Left kidney (tissue), 8 donors: ENCODE measurements at places on chromosomes 4 and X. TPM values are rescaled to one million over a fixed set of nuclear protein-coding genes. Genes with fewer than 3 reads are reported as not detected.

- DNase-seq, result no peak
These were observed 53.7 kb upstream of the SLC39A8 start for GRCh38 chr4:102399021-102399420.

- no peak for DNase-seq
These were observed 185.3 kb upstream of the SPOCK3 start for GRCh38 chr4:167419468-167420140.

DNA sequence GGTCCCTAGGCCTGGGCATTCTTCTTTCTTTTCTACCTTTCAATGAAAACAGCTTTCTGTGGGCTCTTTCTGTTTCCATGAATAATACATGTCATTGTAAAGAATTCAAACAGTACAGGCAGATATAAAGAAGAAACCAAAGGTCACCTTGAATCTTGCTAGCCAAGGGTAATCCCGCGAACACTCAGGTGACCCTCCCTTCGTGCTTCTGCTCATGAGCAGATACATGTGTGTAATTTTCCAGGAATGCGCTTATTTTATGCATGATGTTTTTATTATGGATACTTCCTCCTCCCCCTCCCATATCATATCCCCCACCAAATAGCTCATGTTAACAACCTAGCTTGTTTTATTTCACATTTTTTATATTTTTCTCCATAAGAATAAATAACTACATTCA is 9.6 kb upstream of the JAKMIP1 start:
- no peak for DNase-seq

DNA sequence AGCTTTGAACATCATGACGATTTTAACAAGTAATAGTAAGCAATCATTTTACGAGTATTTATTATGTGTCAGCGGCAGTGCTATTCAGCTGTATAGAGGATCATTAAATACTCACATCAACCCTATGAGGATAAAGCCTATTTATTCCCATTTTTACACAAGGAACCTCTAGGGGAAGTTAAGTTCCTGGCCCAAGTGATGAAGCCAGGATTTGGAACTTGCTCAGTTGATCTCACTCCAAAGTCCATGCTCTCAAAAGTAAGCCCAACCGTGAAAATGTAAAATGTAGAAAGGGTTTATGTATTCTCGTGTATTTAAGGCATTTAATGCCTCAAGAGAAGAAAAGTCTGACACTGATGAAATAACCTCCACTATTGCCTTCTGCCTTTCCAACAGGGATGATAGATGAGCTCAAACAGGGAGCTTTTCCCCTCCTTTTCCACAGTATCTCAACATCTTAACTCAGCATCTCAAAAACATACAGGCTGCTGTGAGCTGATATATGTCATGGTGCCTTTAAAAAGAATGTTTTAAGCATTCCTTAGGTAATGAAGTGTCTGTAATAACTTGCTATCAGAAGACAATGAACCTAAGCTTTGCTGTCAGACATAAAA is 35.0 kb upstream of the PLA2G12A start:
- no peak for DNase-seq

- no peak for DNase-seq
These were observed 195.3 kb upstream of the ANKRD50 start for GRCh38 chr4:124907881-124908280.

DNA sequence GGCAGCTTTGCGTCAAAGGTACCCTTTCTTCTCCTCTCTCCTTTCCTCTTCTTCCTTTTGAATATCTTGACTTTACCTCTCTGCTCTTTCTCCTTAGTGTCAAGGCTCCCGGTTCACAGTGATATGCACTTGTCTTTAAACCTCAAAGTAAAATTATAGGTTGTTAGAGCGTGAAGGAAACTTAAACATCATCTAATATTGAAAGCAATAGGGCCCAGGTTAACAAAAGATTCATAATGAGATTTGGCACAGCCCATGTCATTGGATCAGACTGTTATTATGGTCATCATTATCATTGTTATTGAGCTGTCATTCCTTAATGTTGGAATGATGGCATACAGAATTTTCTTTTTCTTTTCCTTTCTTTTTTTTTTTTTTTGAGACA is 32.5 kb downstream of the FTHL17 start:
- no peak for DNase-seq

GRCh38 chr4:54229631-54230483 is 764 bp downstream of the PDGFRA start:
- DNase-seq, result peak; percentile 10

GRCh38 chrX:8374041-8374825 is 90.4 kb upstream of the VCX3B start:
- no peak for DNase-seq

- DNase-seq, result no peak
These were observed 1693.1 kb upstream of the TENM3 start for GRCh38 chr4:180550106-180550505.

DNA sequence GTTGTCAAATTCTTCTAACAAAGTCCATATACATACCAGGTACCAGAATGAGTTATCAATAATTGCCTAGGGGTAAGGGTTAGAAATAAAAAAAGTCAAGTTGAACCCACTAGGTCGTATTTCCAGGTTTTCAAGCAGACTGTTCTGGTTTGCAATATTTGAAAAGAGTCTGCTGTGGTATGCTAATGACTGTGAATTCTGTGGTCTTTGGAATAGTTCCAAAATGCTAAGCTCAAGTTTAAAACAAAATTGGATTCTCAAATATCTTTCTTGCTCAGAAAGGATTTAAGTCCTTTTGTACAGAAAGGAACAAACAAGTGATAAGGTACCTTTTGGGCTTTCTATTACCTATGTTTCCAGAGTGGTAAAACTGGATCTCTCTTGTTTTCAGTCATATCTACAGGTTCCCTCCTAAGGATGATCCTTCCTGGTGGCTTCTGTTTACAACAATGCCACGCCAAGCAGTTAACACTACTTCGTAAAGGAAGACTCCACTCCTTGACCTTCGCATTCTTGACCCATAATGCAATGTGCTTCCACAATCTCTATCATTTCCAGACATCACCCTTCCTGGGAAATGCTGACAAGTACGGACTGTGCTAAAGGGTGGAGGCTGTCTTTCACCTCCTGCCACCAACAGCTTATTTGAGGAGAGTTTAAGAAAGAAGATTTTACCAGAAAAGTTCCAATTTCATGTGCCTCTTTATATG is 531.7 kb upstream of the FTHL17 start:
- DNase-seq, result peak; percentile 11

- DNase-seq, result peak; percentile 59
These were observed 3.4 kb upstream of the PCDH7 start for GRCh38 chr4:30716681-30717207.

DNA sequence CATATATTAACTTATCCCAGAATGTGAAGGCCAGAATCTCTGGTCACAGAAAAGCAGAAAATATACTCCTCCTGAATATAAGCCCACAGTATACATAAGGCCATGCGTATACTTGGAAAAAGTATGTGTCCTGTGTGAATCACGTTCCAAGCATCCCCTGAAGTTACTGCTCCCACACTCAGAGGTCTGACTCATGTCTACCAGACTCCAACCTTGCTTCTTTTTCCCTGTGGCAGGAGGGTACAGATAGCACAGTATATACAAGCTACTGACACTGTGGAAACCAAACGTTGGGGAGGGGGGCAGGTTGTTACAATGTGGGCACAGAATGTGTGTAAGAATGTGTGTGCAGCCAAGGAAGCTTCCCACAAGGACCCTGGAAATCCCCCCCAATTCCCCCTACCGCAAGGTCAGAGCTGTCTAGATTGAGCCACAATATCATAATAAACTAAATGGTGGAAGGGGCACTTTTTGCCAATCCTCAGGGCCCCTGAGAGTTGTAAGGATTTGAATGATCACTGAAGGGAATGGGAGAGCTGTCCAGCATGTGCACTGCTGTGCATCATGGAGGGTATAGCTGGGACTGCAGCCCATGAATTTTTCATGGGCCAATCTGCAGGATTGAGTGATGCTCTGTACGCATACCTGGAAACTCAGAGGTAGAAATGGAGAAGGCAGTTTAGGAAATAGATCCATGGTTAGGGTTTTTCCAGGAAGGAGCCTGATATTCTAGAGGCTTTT is 7.4 kb upstream of the RELL1 start:
- DNase-seq, result no peak

- no peak for DNase-seq
These were observed 57.0 kb downstream of the SORBS2 start for GRCh38 chr4:185754961-185755360.

- no peak for DNase-seq
These were observed 46.0 kb downstream of the PCGF3 start for GRCh38 chr4:751676-752075.

- DNase-seq, result peak; percentile 2
These were observed 152.3 kb upstream of the ANXA10 start for GRCh38 chr4:167939863-167940616.

DNA sequence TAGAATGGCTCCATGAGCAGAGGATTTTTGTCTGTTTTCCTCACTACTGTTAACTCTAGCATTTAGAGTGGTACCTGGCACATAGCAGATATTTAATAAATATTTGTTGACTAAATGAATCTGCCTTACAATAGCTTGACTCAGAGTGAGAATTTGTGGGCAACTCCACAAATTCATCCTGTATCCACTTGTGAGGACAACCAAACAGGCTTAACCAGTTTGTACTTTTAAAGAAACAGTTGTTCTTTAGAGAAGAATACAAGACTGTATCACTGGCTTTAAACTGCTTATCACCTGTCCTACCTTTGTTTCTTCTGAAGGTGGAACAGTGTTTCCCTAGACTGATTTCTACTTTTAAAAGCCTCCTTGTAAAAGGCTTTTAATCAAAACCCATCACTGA is 141.3 kb upstream of the SH3RF1 start:
- DNase-seq, result no peak

DNA sequence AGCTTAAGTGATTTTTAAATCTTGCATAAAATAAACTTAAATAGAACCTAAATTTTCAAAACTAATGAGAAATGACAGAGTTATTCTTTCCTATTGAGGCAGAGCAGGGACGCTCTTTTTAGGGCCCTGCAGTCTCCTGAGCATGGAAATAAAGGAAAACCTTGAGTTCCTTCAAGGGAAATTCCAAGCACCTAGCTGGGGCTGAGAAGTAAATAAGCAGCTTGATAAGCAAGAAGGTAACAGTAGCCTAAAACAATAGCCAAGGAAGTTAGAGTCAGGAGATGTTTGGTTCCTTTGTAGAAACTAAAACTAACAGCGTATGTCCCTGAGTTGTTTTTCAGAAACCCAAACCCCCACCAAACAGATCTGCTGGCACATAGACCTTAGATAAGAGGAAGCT is 174.6 kb downstream of the COL25A1 start:
- DNase-seq, result no peak

DNA sequence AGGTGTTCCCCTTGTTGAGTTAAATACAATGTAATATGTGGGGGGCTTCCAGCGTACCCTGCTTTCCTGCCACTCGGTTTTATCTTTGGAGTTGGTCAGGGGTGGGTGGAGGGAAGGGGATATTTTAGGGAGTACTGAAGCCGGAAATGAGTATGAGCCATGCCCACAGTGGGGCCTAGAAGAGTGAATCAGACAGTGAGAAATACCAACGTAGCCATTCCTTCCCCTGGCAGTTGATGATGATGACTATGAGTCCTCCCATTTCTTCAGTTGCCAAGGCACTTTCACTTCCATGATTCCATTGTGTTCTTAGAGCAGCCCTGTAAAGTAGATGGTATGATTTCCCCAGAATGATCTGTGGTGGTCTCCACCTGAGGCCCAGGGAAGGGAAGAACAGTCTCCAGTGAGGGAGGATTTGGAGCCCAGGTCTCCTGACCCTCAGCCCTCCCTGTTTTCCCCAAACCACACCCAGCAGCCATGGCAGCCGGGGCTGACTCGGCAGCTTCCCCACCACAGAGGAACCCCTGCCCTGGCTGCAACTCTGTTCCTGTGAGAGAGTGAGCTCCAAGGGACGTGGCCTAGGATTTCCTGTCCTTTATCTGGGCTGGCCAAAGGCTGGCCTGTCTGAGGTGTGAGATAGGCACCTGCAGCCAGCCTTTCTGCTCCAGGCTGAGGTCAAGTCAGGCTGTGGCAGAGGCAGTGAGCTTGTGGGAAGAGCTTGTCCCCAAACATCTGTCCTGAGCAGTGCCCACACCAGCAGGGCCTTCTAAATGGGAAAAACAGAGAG is 52.7 kb downstream of the STARD8 start:
- no peak for DNase-seq

DNA sequence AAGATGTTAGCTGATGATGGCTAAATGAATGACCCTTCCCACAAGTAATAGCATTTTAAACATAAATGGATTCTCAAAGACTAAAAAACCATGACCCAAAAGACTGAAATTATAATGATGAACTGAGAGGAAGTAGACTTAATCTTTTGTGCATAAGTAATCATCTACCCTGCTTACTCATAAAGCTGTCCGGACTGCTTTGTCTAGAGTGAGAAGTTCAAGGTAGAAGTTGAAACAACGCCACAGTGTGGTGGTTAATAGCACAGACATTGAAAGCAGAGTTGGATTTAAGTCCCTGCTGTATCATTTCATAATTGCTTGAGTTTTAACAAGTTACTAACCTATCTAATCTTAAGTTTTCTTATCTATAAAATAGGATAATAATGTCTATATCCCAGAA is 346.6 kb downstream of the CENPC start:
- peak; percentile 50 for DNase-seq

DNA sequence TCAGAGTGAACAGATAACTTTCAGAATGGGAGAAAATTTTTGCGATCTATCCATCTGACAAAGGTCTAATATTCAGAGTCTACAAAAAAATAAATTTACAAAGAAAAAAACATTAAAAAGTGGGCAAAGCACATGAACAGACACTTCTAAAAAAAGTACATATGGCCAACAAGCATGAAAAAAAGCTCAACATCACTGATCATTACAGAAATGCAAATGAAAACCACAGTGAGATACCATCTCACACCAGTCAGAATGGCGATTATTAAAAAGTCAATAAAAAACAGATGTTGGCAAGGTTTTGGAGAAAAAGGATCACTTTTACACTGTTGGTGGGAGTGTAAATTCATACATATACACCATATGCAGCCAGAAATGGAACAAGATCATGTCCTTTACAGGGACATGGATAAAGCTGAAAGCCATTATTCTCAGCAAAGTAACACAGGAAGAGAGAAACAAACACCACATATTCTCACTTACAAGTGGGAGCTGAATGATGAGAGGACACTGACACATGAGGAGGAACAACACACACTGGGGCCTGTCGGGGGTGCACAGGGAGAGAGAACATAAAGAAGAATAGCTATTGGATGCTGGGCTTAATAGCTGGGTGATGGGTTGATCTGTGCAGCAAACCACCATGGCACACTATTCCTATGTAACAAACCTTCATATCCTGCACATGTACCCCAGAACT is 41.6 kb upstream of the ITM2A start:
- DNase-seq, result no peak

DNA sequence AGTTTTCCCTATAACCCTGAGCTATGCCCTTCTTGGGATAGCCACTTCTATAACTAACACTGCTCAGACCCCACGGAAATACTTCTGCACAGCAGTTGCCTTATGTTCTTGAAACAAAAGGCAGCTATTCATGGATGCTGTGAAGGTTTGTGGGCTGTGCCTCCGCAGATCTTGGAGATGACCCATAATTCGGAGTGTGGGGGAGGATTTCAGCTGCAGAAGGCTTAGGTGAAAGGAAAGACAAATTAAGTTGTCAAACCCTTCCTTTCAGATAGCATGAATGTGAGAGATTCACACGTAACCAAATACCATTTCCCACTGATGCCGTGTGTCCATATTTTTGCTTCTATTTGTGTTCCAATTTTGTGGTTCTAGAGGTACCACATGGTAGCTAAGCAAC is 38.1 kb upstream of the NYX start:
- DNase-seq, result no peak

GRCh38 chr4:127120441-127121090 is 512.2 kb upstream of the INTU start:
- no peak for DNase-seq

The STPG2 gene
- polyA plus RNA-seq, result 0.58 TPM

The ZNF280C gene
- polyA plus RNA-seq, result 10.2 TPM

The RHOXF2B gene
- not detected for polyA plus RNA-seq

The TEC gene
- polyA plus RNA-seq, result 5.5 TPM

The OTC gene
- polyA plus RNA-seq, result not detected

The FAAH2 gene
- polyA plus RNA-seq, result 15.2 TPM

The PALLD gene
- polyA plus RNA-seq, result 203 TPM

The NSUN7 gene
- 20.2 TPM for polyA plus RNA-seq
